Bronchial epithelial cell (primary cell): ENCODE measurements at places on chromosomes 11 and 22. TPM values are rescaled to one million over a fixed set of nuclear protein-coding genes. Genes with fewer than 3 reads are reported as not detected.

GRCh38 chr11:134794192-134794591 lies 382.1 kb upstream of the B3GAT1 start:
- no peak for DNase-seq

DNA sequence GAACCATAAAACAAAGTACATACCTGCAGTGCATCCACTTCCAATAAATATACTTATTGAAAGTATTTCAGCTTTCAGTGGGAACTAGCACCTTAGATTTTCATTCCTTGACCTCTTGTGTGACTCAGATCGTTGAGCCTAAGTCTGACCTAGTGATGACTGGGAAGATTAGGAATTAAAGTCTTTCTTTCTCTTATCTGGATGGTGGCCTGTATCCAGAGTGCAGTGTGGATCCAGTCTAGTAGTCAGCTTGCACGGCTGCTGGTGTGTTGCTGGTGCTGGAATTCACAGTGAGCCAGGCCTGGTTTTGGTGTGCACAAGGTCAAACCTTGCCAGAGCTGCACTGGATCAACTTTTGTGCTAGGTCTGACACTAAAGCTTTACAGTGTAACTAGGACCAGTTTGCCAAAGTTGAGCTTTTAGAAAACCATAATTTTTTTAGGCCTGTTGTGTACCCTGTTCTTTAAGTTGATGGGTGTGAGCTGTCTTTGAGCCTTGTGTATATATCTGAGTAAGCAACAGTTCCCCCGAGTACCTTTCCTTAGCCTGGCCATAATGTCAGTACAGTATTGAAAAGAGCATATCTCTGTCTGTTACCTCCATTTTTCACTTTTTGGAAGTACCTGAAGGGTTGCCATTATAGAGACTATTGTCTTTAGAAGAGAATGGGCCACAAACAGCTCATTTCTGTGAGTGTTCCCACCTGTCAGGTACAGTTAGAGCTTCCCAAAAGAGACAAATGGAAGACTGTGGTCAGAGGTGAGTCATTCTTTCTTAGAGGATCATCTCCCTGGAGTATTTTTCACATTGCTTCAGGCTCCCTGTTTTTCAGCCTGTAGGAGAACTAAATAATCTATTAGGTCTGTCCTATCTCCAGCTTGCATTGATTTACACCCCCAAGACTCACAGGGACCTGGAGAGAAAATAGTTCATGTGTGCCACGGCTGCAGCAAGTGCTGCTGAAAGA lies 89.8 kb downstream of the ALX4 start:
- peak; percentile 26 for DNase-seq

DNA sequence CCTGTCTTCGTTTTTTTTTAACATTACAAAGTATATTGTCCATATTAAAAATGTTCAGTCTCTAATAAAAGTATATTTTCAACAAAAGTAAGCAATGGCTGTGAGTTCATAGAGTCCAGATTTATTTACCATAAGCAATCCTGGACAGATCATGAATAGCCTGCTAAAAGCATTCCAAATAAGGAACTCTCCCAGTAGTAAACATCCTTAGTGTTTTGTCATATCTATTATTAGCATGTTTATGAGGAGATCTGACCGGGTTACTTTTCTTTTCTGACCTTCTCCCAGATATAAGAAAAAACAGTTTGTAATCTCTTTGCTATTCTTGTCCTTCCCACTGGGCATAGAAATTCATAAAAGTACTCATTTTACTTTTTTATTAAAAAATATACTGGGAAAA lies 403.9 kb upstream of the ANO3 start:
- no peak for DNase-seq

DNA sequence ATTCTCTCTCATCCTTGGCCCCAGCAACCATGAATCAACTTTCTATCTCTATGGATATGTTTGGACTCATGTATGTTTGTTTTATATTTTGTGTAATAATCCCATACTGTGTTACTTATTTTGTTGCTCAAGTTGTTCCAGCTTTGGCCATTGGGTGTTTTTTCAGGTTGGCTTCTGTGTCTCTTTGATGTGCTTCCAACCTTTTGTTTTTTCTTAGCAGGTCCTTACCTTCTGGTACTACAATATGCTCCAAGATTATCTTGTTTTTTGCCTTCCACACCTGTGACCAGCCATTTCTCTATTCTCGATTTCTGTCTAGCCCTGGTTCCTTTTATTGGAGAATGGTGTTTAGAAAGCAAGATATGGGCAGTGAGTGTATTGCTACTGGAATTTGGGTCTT lies 14.2 kb downstream of the GVQW3 start:
- DNase-seq, result no peak

- DNase-seq, result no peak
Measured at GRCh38 chr11:130160498-130161155, 1.0 kb downstream of the ST14 start.

- peak; percentile 49 for DNase-seq
Measured at GRCh38 chr22:32796865-32797573, 4.5 kb upstream of the TIMP3 start.

DNA sequence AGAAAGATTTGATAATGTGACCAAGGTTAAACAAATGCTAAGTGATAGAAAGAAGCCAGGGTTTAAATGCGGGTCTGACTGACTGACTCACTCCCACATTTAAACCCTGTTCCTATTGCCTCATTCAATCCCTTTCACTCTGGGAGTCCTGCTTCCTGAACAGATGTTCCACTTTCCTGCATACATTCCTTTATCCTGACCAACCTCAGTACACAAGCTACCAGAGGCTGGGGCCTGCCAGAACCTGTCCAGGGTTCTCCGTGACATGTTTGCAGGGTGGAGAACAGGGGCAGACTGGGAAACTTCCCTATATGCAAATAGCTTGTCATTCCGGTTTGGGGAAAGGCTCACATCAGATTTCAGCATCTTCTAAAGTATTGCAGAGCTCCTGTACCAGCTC lies 3.0 kb upstream of the ANKK1 start:
- peak; percentile 100 for DNase-seq

- peak; percentile 62 for DNase-seq
Measured at GRCh38 chr11:61947486-61948210, 2.5 kb upstream of the BEST1 start.

DNA sequence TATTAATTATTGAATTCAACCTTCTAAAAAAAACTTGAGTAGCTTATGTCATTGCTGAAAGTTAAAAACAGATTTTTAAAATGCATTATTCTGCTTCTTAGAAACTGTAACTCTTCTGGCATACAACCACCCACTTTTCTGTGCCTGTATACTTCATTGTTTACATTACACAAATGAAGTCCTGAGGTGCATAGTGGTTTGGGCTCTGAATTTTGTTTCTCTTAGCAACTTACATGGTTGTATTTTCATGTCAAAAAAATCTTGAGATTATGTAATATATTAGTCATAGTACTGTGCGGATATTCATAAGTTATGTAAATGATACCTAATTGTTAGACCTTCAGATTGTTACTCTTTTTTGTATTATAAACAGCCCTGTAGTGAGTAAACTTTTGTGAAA lies 12.2 kb downstream of the SC5D start:
- peak; percentile 33 for DNase-seq

GRCh38 chr11:69867076-69868005 lies 48.1 kb upstream of the FGF3 start:
- DNase-seq, result no peak

GRCh38 chr11:36364551-36365325 lies 68.7 kb downstream of the PRR5L start:
- DNase-seq, result peak; percentile 79

DNA sequence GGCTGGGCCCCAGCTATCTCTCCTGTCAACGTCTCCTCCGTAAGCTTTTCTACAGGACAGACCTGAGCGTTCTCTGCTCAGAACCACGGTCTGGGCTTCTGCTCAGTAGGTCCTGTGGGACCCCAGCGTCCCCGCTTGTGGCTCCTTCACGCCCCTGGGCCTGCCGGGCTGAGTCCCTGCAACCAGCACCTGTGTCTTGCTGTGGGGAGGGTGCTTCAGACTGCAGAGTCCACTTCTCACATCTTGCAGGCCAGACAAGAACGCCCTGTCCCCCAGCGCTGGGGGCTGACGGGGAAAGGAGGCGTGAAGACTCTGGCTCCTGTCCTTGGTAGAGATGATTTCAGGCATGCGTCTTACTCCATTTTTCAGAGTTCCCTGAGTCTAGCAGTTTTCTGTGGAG lies 1480.8 kb downstream of the BRD1 start:
- no peak for DNase-seq

GRCh38 chr11:60912223-60912850 lies 1.6 kb upstream of the TMEM109 start:
- DNase-seq, result no peak

DNA sequence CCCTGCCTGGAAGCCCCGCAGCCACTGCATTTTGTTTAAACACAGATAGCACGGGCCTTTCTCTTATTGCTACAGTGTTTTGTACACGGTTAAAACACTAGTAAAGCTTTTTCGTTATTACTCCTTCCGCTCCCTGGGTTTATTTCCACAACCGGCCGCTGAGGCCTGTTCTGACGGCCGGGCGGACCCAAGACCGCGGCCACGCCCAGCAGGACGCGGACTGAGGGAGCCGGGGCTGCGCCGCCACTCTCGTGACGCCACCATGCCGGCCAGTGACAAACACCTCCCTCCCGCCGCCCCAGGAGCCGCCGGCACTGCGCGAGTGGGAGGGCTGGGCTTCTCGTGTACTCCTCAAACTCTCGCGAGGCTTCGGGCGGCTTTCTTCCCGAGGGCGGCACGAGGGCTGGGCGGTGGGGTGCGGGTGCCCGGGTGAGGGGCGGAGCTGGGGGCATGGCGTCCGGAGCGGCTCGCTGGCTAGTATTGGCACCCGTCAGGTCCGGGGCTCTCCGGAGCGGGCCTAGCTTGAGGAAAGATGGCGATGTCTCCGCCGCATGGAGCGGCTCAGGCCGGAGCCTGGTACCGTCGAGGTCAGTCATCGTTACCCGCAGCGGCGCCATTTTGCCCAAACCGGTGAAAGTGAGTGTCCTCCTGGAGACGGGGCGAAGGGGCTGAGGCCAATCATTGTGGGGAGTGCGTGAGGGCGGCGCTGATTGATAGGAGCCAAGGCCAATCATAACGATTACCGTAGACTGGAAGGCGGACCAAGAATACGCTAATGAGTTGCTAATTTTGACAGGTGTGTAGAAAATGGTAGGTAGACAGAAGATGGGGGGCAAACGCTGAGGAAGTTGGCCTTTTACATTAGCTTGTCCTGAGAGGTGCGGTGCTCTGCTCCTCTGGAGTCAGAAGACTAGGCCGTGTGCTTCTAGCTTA lies at the start of gene SMDT1:
SMDT1 (plus strand) TSS at position 382 of the 933 bp plus-strand sequence; CDS start at position 451, 69 bp downstream.
- DNase-seq, result peak; percentile 94

DNA sequence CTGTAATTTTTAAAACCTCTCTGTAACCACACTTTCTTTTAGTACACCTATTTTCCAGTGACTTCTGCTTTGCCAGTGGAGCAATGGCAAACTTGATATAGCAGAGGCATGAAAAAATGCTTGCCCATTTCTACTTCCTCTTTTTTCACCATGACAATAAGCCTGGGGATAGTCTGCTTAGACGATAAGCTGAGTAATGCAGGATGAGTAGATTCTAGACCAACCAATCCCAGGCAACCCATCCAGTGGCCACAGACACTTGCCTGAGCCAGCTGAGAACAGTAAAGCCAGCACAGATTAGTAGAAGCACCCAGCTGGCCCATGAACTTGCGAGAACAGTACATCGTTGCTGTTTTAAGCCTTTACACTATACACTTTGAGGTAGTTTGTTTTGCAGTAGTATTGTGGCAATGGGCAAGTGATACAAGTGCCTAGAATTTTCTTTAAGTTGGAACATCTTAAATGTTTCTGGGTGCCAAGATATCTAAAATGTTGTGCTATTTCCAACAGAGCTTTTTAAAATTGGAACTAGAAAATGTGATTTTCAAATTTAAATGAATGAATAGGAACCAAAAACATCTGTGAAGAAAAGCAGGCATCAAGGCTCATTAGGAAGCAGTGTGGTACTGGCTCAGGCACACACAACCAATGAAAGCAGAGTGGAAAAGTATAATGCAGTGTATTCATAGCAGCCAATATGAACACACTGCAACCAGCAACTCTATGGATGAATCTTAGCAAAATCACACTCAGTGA lies 37.7 kb downstream of the DDI1 start:
- peak; percentile 92 for DNase-seq

- DNase-seq, result peak; percentile 39
Measured at GRCh38 chr11:63023841-63024648, 8.4 kb upstream of the SLC22A8 start.

DNA sequence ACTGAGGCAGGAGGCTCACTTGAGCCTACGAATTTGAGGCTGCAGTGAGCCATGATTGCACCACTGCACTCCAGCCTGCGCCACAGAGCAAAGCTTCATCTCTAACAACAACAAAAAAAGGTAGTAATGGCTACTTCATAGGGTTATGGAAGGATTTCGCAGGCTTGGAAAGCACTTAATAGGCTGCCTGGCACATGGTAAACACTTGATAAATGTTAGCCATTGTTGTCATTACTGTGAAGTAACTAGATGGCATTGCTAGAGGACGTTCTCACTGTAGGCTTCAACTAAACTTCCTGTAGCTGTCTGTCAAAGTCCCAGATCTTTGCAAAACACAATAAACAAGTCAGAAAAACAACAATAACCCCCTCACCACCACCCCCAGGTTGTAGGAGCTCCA lies 357.2 kb upstream of the NARS2 start:
- no peak for DNase-seq

- no peak for DNase-seq
Measured at GRCh38 chr11:20592741-20593140, 6.7 kb upstream of the SLC6A5 start.

- peak; percentile 87 for DNase-seq
Measured at GRCh38 chr22:32079130-32080089, 36.3 kb downstream of the SLC5A1 start.

Gene HBG1
- not detected in 2 replicates for total RNA-seq

Gene INS
- not detected in 2 replicates for total RNA-seq

Gene PLCB3
- 20.8 and 33.3 TPM in 2 replicates for total RNA-seq

Gene MRPL16
- total RNA-seq, result 17.4 and 23.3 TPM in 2 replicates

Gene POLD3
- total RNA-seq, result 5.0 and 7.2 TPM in 2 replicates
